ENCODE measurements at places on chromosomes 4 and X.

DNA sequence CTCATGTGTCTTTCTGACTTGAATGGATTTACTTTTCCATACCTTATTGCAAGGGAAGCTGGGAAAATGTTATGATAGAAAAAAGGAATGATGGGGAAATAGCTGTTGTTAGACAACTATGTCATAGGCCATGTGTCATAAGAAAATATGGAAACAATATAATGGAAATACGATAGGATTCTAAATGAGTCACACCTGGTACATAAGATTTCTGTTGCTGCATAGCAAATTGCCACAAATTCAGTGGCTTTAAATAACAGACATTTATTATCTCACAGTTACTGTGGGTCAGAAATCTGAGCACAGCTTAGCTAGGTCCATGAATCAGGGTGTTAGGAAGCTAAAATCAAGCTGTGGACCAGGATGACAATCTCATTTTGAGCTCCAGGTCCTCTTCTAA, 44.6 kb upstream of the ANKRD50 start:
- DNase-seq = no peak

DNA sequence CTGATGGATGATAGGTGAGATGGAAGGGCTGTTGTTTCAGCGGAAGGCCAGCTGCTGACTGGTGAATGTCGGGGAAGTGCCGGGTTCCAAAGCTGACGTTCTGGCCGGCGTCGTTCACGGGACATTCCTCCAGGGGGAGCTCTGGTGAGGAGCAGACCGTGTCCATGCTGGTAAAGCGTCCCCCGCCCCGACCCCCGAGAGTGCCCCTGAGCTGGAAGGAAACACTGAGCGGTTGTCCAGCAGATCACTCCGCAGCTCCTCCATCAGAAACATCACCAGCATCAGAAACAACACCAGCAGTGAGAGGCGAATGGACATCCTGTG, 18.6 kb upstream of the ADRA2C start:
- DNase-seq = no peak

DNA sequence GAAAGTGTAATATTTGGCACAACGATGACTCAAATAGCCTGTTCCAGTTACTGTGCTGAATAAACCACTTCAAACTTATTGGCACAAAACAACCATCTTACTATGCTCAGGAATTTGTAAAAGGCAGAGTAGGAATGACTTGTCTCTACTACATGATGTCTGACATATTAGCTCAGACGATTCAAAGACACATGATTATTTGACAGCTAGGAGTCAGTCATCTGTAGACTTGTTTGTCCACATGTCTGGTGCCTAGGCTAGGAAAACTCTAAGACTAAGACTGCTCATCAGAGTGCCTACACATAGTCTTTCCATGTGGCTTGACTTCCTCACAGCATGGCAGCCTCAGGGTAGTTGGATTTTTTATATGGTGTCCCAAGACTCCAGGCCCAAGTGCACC, 154.5 kb downstream of the FANCB start:
- DNase-seq = no peak

DNA sequence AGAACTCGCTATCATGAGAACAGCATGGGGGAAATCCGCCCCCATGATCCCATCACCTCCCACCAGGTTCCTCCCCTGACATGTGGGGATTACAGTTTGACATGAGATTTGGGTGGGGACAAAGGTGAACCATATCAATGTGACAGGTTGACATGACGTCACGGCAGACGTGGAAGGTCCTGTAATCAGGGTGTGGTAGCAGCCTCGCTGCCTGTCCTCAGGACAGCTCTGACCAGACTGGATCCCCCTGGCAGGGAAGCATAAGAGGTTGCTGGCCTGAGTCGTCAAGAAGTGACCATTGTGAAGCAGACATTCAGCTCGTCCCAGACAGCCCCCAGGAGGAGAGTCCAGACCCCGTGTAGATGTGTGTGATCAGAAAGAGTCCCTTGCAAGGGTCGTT, 104.6 kb downstream of the TNIP2 start:
- no peak for DNase-seq

GRCh38 chr4:156825074-156825473, 146.5 kb downstream of the PDGFC start:
- DNase-seq = no peak

DNA sequence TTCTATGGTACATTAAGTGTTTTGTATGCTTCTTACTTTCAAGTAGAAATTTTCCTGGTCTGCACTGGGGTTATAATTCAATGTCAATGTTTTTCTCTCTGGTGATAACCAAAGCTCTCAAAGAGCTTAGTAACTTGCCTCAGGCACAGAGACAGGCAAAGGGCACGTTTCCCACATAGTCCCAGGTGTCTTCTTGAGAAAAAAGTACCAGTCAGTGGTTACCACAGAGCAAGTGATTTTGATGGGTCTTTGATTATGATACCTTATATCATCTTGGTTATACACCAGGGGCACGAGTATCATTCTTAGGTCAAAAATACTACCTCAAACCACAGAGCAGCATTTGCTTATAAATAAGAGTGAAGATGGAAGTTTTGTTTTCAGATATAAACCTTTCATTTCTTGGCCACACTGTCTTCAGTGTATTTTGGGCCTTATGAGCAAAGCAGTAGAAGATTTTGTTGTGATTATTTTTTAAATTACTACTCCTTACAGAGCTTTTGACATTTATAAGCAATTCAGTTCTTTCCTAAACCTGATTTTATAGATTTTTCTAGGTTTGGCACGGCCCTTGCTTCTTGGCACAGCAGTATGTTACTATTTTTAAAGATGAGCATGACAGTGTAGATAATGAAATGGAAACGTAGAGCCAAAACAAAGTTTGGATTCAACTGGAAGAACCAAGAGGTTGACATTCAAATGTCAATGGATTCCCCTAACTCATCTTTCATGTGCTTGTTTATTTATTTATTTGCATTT, 85.3 kb upstream of the TLL1 start:
- no peak for DNase-seq

Measured in activated T-helper 1 cell treated with anti-CD3 and anti-CD28 coated beads, Interleukin-2, amount 50 U/mL, for 16 hours (primary cell).